HL-60 (cell line): ENCODE measurements at places on chromosomes 6 and 20.

DNA sequence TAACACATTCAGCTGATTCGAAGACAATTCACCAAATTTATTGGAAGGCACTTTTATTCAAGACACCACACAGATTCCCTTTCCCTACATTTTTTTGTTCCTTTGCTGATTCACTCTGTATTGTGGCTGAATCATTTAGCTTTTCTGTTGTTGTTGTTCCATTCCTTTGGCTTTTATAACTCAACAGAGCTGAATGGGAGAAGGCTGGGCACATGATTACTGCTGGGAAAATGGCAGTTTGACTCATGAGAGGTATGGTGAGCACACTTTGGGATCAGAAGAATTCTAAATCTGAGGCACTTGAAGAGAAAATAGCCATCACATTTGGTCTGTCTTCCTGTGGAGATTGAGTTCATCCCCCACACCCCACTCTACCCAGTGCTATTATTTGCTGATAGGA lies 15.7 kb upstream of the SAYSD1 start:
- DNase-seq: no peak

DNA sequence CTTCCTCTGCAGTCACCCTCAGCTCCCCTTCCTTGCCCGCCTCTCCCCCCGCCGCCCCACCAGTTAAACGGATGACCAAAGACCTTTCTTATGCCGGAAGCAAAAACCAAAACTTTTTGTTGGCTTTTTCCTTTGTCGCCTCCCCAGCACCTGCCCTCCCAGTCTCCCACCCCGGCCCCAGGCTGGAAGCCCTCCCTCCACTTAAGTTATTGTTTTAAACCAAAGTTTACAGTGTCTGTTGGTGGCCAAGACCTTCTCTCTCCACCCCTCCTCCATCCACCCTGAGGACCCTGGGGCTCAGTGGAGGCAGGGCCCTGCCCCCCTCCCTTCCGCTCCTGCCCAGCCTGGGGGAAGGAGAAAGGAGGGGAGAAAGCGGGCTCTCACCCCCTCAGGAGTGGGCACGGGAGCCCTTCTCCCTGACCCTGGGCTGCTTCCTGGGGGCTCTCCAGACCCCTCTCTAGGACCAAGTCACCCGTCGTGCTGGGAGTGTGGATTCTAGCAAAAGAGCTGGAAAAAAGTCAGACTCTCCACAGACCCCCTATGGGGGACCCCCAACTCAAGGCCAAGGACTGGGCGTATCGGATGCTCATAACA lies 38.3 kb upstream of the MDFI start:
- DNase-seq: no peak

- no peak for DNase-seq
Observed at GRCh38 chr20:53281557-53282117, 309.5 kb downstream of the TSHZ2 start.

- no peak for DNase-seq
Observed at GRCh38 chr6:19356692-19357091, 480.5 kb upstream of the ID4 start.

- no peak for DNase-seq
Observed at GRCh38 chr6:115909923-115910546, 150.7 kb downstream of the FRK start.
